ENCODE measurements at places on chromosomes 1 and 21. TPM values are rescaled to one million over a fixed set of nuclear protein-coding genes. Genes with fewer than 3 reads are reported as not detected.

- no peak for DNase-seq
Observed at GRCh38 chr1:91383456-91383855, 21.2 kb downstream of the HFM1 start.

The NHLH1 gene
- 0.62 TPM for total RNA-seq

DNA sequence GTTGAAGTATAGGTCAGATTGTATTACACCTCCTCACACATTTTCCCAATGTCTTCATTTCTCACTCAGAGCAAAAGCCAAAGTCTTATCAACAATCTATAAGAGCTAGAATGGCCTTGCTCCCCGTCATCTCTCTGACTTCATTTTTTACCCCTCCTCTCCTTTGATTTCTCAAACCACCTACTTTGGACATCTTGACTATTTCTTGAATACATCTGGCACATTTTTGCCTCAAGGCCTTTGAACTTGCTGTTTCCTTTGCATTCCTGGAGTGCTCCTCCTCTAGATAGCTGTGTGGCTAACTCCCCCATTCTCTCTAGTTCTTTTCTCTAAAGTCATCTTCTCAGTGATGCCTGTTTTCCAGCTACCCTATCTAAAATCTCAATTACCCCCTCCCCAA is 7.2 kb upstream of the XCL2 start:
- DNase-seq: no peak

GRCh38 chr1:188270497-188270896 is 1441.7 kb downstream of the PLA2G4A start:
- no peak for DNase-seq

The HFM1 gene
- 56.5 TPM for total RNA-seq

DNA sequence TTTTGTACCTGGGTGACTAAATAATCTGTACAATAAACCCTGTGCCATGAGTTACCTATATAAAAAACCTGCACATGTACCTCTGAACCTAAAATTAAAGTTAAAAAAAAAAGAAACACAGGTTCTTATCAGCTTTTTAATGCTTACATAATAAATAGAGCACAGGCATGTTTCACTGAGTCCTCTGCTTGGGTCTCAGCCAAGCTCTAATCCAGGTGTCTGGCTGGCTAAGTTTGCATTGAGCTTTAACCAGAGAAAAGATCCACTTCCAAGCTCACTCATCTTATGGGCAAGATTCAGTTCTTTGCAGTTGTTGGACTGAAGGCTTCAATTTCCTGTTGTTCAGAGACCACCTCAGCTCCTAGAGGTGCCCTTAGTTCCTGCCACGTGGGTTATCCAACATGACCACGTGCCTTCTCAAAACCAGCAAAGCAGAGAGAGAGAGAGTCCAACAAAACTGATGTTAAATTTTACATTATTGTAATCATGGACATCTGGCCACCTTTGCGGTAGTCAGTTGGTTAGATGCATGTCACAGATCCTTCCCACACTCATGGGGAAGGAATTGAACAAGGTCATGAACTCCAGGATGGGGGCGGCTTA is 68.2 kb upstream of the TMPRSS2 start:
- DNase-seq: no peak

GRCh38 chr1:104380003-104380402 is 630.3 kb downstream of the AMY1C start:
- no peak for DNase-seq

The INTS11 gene
- 28.2 TPM for total RNA-seq

The FGR gene
- 0.78 TPM for total RNA-seq

DNA sequence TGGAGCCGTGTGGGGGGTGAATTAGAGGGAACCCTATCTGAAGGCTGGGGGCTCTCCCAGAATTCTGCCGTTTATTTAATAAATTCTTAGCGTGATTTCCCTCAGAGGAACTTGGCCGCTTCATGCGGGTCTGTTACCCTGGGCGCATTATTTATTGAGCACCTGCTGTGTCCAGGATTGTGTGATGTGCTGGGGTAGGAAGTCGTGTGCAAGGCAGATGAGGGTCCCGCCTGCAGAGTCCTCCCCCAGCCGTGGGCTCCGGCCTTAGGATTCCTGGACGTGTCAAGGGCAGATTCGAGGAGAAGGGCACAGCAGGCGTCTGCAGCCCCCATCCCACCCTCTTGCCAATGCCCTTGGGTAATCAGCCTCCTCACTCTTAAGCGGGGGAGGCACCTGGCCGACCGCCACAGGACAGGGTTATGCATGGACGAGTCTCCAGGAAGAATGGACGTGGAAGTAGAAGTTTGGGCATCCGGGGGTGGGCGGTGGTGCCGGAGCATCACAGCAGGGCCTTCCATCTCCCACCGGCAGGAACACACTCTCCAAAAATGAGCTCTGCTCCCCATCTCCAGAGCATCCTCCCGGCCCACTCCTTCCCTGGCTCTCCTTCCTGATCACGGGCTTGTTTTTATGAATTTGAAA is 233.3 kb upstream of the C1orf174 start:
- no peak for DNase-seq

- no peak for DNase-seq
Observed at GRCh38 chr1:54329312-54330003, 76.7 kb downstream of the SSBP3 start.

- DNase-seq: no peak
Observed at GRCh38 chr1:183210681-183211080, 24.6 kb downstream of the LAMC2 start.

- no peak for DNase-seq
Observed at GRCh38 chr1:78168306-78168705, 122.5 kb downstream of the GIPC2 start.

DNA sequence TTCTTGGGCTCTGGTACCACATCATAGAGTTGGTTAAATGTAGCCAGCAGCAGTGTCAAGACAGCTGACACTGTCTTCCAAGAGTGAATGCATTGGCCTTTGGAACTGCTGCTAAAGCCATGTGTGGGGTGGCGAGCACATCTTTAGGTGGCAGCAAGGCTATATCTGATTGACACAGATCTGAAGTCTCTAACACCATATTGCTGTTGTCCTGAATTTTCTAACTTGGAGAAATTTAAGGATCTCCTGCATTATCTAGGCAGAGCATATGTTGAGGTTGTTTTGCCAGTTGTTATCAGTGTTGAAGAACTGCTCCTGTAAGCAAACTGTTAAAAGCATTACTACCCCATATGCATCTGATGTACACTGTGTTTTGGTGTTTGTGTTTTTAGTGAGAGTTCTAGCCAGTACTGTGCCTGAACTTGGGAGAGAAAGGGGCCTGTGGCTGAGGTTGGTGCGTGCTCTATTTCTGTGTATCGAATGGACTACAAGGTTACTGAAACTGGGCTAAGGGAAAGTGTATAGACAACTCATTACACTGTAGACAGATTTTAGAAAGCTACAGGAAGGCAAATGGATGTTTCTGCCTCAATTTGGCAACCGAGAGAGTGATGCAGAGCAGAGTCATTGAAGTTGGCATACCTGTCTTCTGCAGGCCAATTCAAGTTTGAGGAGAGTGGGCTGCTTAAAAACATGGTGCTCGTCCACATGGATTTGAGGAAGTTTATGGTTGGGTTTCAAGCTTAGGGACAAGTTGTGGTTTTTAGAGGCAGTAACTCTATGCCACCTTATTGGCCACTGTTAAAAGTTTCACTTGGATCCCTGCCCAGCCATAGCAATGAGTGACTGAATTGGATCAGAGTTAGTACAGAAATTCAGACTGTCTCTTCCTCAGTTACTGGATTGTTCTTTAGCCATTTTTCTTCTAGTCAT is 16.9 kb downstream of the DYRK3 start:
- no peak for DNase-seq
